ENCODE measurements at places on chromosomes 16 and 17.

DNA sequence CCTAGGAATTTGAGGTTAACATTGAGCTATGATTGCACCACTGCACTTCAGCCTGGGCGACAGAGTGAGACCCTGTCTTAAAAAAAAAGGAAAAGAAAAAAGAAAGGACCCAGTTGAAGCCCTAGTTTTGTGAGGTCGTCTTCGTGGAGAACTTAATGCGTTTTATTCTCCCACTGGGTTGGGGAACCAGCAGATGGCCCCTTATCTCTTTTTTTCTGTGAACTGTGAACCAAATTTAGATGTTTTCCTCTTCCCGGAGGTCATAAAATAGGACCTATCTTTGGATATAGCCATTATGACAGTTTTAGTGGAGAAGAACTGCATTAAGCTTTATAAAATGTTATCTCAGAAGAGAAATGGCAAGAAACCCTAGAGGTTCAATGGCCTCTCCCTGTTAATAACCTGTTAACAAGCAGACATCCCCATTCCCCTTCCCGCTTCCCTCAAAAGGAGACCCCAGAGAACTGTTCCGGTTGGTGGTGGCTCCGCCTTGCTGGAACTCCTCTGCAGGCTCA, 23.5 kb downstream of the KIAA0513 start:
- DNase-seq, result no peak

- DNase-seq, result no peak
These were observed 12.5 kb downstream of the SLC16A3 start for GRCh38 chr17:82241183-82241925.

GRCh38 chr17:61448042-61448441, 4.2 kb upstream of the TBX4 start:
- DNase-seq, result no peak

DNA sequence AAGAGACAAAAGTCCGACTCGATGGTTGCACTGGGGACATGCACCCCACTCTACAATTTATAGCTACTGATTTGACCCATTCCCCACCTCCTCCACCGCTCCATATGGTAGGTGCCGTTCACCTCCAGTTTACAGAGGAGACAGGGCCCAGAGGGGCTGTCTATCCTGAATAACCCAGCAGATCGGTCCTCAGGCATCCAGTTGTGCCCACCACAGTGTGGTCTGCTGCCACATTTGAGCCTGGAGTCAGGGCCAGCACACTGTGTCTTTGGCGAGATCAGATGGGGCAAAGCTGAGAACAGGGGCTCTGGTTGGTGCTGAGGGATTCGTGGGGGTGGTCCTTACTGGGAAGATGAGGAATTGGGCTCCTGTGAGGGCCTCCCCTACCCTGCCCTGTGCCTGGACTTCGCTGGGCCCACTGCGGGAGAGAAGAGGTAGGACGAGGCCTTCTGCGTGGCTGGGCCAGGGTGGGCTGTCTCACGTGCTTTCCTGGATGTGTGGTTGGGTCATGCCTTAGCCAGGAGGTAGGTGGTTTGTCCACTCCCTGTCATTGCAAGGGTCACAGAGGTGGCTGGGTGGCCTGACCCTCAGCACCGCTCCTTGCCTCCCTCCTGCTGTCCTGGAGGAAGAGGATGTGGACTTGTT, 2.8 kb downstream of the ADCY7 start:
- no peak for DNase-seq

DNA sequence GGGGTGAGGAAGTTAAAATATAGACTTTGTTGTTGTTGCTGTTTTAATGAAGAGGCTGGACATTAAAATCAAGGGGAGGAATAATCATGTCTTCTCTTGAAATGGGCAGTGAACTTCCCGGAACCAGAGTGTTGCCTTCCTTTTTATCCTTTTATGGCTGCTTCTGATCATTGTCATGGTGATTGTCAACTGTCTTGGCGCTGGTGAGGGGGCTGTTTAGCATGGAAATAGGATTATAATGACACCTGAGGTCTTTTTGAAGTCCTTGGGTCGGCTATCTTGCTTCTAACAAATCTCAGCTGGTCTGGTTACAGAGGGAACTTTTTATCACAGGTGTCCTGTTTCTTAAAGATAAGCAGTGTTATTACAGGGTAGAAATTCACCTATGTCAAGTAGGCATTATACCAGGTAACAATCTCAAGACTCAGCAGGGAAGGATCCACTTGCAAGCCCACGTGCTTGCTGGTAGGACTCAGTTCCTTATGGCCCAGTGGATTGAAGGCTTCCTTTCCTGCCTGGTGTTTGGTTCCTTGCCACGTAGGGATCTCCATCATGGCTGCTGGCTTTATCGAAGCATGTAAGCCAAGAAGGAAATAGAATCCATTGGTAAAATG, 349.3 kb downstream of the WWOX start:
- no peak for DNase-seq

GRCh38 chr16:76787394-76787793, 403.6 kb upstream of the MON1B start:
- no peak for DNase-seq
